ENCODE measurements at places on chromosomes 7 and 10. TPM values are rescaled to one million over a fixed set of nuclear protein-coding genes. Genes with fewer than 3 reads are reported as not detected.

The KIAA1217 gene
- total RNA-seq: 69.2 TPM

GRCh38 chr7:12111422-12112405, 99.4 kb upstream of the TMEM106B start:
- peak; percentile 20 for DNase-seq

The TMEM176B gene
- 355 TPM for total RNA-seq

- DNase-seq: no peak
These were observed 479.5 kb downstream of the TNS3 start for GRCh38 chr7:47102331-47102841.

DNA sequence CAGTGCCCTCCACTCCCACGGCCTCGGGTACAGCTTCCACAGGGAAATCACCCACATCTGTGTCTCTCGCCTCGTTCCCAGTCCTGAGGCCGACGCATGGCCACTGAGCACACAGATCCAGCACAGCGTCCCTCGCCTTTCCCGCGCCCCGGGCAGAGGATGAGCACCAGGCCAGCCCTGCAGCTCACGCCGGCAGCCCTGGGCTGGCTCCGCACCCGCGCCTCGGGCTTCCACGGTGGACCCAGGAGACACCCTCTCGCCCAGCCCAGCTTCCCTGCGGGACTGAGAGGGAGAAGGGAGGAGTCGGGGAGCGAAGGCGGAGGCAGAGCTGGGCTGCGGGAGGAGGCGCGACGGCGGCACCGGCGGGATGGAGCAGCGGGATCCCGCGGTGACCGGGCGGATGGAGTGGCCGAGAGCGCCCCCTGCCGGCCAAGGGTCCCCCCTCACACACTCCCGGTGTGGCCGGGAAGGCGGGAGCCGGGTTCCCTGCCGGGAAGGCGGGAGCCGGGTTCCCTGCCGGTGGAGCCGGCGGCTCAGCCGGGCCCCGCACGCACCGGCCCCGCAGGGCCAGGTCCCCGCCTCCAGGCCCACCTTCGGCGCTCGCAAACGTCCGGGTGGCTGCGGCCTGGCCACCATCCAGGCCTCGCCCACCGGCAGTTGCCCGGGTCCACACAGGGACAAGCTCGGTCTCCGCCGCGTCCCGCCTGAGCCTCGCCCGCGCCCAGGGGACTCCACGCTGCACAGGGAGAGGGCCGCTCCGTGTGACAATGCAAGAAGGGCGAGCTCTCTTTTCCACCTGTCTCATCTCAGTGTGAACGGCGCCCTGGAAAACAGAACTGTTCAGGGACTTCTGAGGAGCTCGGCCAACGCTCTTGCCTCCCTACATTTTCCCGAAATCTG, 110.3 kb upstream of the LANCL2 start:
- DNase-seq: peak; percentile 77

The INMT gene
- 6.4 TPM for total RNA-seq

The PRKCQ gene
- 0.89 TPM for total RNA-seq

DNA sequence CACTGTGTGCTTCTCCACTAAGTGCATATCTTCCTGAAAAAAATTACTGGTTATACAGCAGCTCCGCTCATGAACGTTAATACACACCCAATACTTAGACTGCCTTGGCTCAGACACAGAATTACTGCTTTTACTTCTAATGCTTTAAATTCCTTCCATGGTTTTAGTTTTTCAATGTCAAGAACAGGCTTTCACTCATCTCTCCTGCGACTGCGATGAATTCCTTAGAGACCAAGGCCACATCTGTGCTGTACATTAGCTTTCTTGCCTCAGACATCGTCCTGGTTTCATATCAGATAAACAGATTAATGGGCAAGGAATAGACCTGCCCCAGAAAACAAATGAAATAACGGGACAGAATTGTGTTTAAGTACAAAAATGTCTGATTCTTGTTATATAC, 120.2 kb downstream of the CYP26A1 start:
- DNase-seq: no peak

GRCh38 chr10:60828489-60828852, 50.2 kb downstream of the CDK1 start:
- no peak for DNase-seq

DNA sequence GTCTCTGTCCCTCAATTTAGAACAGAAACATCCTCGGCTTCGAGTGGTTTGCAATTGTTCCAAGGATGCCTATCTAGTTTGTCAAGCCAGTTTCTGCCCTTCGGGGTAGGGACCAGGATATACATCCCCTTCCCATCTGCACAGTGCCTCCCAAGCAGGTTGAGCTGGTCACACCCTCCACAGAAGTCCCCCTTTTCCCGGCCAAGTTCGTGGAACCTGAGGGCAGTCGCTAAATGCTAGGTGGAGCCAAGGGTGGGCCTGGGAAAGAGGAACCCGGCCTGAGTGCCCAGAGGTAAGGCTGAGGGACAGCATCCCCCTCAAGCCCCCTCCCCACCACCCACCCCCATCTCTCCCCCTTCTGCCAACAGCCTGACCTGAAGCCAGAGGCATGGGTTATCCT, 62.4 kb upstream of the NANOS1 start:
- no peak for DNase-seq

DNA sequence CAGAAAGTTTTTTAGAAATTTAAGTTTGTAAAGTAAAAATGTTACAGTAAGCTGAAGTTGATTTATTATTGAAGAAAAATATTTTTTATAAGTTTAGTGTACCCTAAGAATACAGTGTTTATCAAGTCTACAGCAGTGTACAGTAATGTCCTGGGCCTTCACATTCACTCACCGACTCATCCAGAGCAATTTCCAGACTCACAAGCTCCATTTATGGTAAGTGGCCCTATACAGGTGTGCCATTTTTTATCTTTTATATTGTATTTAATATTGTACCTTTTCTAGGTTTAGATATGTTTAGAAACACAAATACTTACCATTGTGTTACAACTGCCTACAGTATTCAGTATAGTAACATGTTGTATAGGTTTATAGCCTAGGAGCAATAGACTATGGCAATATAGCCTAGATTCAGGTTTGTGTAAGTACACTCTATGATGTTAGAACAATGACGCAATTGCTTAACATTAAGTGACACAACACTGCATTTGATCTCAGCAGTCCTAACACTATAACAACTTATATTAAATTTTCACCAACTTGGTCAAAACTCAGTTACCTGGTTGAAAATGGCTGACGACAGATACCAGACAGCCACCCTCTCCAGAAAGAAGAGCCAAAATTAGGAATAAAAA, 45.7 kb downstream of the HIBADH start:
- no peak for DNase-seq

DNA sequence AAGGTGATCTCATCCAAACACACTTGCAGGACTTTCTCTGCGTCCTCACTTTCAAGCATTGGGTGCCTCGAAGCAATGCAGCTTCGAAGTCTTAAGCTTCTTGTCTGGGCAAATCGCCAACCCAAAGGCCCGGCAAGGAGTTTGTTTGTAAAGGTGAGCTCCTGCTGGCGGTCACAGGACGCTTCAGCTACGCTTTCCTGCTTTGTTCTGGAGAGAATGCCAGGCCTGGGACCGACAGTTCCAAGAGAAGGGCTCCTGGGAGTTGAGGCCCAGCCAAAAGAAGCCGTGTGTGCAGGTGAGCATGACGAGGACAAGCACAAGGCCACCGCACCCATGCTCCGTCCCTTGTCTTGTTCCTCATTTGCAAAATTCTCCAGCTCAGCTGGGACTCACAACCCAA, 106.6 kb upstream of the DOCK1 start:
- DNase-seq: no peak

The SFTPA1 gene
- total RNA-seq: not detected

GRCh38 chr10:3811291-3811870, 26.4 kb upstream of the KLF6 start:
- peak; percentile 66 for DNase-seq

GRCh38 chr10:50419091-50419490, 167.8 kb upstream of the ASAH2 start:
- DNase-seq: no peak

- DNase-seq: no peak
These were observed 12.2 kb downstream of the SFTPA2 start for GRCh38 chr10:79547973-79548372.

DNA sequence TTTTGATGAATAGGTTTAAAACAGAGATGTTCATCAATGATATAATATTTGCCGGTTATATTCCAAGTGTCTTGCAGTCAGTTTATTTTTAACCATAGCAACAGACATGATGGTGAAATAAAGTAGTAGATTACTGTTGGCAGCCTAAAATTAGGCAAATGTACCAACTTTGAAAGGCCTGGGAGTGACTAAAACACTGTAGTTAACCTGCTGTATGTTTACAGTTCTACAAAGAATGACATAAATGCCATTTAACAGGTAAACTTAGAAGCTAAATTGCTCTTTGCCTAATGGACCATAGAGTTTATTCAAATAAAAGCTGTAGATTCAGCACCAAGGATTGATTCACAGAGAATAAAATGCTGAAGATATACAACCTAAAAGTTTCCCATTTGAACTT, 64.1 kb downstream of the PHTF2 start:
- no peak for DNase-seq
